ENCODE measurements at places on chromosomes 6 and 20.
A peak's percentile ranks its signal among the peaks of the same experiment; 100 is the strongest.

DNA sequence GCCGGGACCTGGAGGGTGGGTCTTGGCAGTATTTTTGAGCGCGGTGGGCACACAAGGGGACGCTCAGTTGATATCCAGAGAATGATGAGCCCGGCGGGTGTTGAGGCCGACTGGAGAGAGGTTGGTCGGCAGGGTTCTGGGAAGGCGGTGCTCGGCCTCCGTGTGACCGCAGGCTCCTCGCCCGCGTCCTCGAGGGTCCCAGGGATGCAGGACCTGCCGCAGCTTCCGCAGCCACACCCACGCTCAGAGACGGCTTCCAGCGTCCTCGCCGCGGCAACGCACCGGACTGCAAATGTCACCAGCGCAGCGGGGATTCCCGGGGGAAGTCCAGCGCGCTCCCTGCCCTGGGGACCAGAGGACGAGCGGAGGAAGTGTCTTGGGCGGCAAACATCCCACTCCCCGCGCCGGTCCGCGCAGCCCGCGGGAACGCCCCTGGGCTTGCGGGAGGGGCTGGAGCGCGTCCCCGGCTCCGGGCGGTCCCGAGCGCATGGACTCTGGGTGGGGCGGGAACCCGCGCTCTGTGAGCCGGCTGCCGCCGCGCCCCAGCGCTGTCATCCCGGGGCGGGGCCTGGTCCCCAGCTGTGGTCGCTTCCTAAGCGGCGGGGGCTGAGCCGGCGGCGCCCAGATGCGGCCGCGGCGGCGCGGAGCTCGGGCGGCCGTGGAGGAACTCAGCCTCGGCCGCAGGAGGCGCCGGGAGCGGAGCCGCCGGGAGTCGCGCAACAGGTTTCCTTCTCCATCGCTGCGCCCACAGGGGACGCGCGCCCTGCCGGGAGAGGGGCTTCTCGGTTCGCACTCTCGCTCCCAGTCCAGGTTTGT lies at the start of gene STX11:
Gene STX11, plus strand, starts transcription at position 624 of the 816 bp plus-strand sequence. CDS start 36,111 bp downstream, outside the sequence.
- DNase-seq, result peak; percentile 73

GRCh38 chr6:7911345-7911725 lies 747 bp upstream of the TXNDC5 start:
- peak; percentile 91 for DNase-seq

- no peak for DNase-seq
Observed at GRCh38 chr20:16556301-16556700, 16.9 kb downstream of the KIF16B start.

GRCh38 chr6:28334286-28335039 lies 1.5 kb downstream of the ZSCAN31 start:
- no peak for DNase-seq

DNA sequence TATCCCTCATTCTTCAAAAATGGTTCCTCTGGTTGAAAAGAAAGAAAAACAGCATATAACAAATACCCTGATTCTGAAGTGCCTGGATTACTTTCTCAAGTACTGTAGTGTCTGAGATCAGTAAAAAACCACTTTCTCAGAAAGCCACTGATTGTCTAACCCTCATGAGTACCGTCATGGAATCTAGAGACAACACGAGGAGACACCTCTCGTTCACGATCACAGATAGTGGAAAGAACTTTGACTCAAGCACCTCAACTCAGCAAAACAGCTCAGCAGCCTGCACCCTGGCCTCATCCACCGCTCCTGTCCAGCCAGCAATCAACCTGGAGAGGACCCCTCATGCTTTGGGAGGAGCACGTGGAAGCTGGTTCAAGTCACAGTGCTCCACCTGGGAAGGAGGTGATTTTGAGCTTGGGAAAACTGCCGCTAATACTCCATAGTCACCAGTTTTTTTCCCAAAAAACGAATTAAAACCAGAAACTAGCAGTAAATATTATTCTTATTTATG lies 1.0 kb downstream of the SCML4 start:
- DNase-seq, result no peak

- no peak for DNase-seq
Observed at GRCh38 chr20:15091421-15092037, 754.1 kb upstream of the FLRT3 start.

DNA sequence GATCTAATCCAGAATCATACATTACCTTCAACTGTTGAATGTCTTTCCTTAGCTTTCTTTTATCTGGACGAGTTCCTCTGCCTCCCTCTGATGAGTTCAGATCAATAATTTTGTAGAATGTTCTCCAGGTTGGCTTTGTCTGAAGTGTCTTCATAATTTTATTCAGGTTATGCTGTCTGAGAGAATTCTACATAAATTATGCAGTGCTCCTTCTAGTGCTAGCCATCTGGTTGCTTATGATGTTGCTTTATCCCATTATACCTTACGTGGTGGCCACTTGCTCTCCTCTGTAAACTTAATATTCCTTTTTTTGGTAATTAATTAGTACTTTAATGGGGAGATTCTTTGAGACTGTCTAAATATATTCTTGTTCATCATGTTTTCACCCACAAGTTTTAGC lies 67.7 kb upstream of the PTCHD4 start:
- DNase-seq, result no peak
